Lower leg skin (tissue), 4 donors: ENCODE measurements at places on chromosomes 7 and 10.
A peak's percentile ranks its signal among the peaks of the same experiment; 100 is the strongest.

GRCh38 chr7:140080919-140081318, 18.2 kb upstream of the PARP12 start:
- no peak for DNase-seq

- peak; percentile 86 for DNase-seq
These were observed 653 bp upstream of the ADRB1 start for GRCh38 chr10:114042895-114043531.

DNA sequence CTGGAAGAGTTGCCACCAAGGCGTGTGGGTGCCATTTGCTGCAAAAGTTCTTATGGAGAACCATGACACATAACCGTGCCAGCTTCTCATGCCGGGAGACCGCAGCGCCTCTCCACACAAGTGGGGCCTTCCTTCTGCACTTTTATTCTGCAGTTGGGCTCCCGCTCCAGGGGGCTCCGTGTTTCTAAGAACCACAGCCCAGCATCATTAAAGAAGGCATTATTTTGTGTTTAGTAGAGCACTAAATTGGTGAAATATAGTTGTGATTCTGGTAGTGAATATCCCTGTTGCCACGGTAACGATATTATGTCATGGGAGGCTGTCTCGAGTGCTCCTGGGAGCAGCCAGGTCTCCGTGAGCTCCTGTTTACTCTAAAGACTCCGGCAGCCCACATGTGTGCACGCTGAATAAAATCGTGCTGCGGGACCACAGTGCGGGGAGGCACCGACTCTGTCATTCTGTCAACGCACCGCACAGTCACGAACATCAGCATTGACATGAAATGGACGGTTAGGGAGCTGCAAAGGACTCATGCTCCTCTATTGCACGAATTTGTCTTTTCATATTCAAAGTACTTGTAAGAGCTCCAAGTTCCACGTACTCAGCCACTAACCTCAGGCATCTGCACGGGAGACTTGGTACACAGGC, 68.8 kb upstream of the PITRM1 start:
- peak; percentile 81 for DNase-seq

DNA sequence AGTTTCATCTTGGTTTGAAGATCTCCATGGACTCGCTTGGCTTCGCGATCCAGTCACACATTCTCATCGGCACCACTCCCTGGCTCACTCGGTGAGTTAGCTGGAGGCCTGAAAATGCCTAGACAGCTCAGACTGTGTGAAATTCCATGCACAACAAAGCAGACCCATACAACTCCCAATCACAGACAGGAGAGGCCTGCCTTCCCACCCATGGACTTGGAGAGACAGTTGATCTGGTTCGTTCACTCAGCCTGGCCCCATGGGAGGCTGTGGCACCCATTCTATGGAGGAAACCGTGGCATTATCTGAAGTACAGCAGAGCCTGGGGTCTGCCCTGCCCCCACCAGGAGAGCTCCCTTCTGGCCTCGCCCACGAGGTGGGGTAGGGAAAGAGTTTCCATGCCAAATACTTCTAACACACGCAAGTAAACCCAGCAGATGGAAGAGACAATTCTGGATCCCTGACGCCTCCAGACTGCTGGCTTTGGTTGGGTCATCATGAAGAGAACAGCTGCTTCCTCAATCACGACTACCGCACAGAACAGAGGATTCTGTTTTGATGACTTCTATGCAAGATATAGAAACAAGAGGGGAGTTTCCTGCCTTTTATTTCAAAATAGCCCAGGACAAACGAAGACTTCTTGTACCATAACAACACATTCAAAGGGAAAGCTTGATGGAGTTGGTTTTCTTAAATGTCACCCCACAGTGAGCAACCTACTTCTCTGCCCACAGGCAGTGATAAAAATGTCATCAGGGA, 15.9 kb downstream of the FAM53B start:
- DNase-seq: no peak

- no peak for DNase-seq
These were observed 8.4 kb downstream of the LRRC4 start for GRCh38 chr7:128022631-128023532.

DNA sequence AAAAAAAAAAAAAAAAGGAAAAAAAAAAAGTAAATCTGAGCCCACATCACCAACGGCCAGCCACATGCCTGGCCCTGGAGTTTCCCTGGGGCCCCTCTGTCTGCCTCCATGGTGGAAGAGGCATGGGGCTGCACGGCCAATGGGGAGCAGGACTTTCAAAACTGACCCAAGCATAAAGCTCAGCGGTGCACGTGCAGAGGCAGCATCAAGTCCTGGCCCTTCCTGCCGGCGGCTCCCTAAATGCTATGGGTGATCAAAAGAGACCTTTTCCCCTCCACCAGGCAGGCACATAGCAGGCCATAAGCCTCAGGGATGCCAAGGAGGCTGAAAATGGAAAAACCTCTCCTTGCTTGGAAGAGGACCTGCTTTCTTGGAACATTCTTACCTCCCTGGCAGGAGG, 94.3 kb downstream of the OAT start:
- no peak for DNase-seq

DNA sequence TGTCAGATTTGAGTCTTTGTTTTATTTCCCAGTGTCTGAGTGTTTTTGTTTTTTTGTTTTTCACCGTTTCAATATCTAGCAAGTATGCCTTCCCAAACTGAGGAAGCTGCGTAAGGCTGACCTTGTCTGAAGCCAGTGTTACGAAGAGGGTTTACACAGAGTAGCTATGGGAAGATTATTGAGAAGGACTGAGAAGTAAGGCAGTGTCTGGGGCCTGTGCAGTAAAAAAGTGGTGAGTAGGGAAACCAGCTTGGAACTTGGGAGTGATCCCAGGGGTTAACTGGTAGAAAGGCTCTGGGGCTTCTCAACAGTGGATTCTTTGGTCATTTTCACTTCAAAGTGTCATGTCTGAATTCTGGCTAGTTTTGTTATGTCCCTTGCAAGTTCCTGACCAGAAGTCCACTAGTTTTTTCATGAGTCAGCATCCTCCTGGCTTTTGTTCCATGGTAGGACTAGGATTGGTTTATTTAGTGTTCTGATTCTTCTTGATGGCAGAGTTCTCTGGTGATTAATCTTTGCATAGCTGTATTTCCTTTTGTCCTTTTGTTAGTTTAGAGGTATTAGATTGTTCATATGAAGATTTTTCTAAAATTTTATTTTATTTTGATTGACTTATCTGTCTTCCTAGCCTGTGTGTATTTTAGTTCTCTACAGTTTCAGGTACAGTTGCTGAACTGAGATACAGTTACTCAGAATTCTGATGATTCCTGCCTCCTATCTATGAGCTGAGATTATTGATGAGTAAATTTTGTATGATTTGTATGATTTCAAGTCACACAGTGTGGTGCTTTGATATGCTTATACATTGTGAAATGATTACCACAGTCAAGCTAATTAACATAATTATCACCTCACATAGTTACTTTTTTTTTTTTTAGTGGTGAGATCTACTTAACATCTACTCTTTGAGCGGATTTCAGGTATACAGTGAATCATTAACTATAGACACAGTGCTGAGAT, 19.0 kb downstream of the GARS1 start:
- DNase-seq: no peak

GRCh38 chr10:86533328-86533727, 11.7 kb upstream of the WAPL start:
- DNase-seq: no peak

DNA sequence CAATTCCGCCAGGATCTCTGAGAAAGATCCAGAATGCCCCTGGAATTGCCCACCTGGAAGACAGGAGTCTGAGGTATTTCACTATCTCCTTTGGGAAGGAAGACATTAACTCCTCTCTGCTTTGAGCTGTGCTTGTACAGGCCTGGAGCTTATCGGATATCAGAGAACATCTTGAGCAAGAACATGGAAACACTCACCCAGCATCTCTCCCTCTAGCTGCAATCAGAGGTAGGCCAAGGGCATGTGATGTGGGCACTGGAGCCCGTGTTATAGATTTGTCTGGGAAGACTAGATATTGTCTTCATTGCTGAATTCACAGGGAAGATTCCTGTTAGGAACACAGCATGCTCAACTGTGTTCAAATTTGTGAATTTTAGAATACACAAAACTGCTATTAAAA, 233.9 kb downstream of the PHF14 start:
- DNase-seq: no peak

- no peak for DNase-seq
These were observed 72.1 kb downstream of the GCC1 start for GRCh38 chr7:127513311-127513710.

GRCh38 chr7:159012353-159013069, 132.2 kb downstream of the VIPR2 start:
- no peak for DNase-seq

- DNase-seq: no peak
These were observed 92.2 kb upstream of the LAMB4 start for GRCh38 chr7:108222236-108222892.

- DNase-seq: no peak
These were observed 48.5 kb downstream of the FOXL3 start for GRCh38 chr7:338295-339061.

GRCh38 chr10:79247373-79248137, 99.7 kb upstream of the PPIF start:
- no peak for DNase-seq

- no peak for DNase-seq
These were observed 192.7 kb upstream of the MKI67 start for GRCh38 chr10:128318913-128319312.

DNA sequence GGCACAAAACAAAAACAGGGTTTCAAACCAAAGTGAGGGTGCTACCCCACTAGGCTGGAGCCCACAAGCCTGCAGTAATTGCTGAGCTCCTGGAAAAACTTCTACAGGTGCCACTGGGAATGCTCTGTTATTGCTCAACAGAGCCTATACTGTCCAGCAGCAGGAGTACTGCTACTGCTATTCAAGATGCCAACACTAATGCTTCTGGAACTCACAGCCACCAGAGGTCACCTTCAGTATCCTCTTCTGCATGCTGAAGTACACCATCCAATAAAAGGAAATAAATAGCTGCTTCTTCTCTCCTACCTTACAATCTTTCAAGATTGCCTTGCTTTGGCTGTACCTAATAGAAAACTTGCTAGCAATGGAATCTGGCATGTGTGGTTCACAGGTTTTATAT, 222.0 kb downstream of the LRRN3 start:
- no peak for DNase-seq

DNA sequence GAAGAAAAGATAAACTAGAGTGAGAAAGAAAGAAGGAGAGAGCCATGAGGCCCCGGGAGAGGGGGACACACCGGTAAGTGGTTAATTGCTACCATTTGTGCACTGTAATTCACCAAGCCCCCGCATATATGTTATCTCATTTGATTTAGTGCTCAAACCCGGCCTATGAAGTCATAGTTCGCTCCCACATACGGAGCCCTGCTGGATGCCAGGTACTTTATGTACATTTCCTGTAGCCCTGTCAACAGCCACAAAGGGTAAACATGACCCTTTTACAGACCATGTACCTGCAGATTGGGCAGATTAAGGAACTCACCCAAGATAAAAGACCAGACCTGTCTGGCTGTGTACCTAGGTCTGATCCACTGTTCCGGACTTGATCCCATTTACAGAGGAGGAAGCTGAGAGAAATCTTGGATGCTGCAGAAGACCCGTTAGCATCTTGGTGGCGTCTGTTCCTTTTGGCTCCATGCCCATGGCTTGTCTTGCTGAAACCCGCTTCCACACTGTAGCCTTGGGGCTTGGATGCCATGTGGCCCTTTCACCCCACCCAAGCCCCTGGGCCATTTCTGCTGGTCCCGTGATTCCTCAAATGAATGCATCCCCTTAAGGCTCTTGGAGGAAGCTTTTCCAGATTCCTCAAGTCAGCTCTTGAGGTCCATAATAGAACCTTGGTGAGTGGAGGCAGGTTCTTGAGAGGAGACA, 32.3 kb downstream of the FAM241B start:
- no peak for DNase-seq

DNA sequence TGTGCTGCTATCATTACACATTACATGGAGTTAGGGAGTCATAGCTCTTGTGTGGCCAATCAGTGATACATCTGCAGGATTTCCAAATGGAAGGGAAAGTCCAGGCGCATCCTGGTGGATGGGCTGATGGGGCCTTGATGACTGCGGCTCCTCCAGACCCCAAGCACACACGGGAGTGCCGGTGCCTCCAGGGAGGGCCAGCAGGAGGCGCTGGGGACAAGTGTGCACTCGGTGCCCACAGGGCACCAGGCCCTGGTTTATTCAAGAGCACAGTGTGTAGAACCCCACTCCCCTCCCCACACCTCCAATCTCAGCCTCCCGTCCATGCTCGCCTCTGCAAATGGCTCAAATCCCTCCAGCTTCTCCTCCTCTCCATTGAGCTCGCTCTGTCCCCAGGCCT, 243.9 kb downstream of the USP6NL start:
- no peak for DNase-seq
